LNCaP clone FGC (cell line): ENCODE measurements at places on chromosomes 5 and 9.

DNA sequence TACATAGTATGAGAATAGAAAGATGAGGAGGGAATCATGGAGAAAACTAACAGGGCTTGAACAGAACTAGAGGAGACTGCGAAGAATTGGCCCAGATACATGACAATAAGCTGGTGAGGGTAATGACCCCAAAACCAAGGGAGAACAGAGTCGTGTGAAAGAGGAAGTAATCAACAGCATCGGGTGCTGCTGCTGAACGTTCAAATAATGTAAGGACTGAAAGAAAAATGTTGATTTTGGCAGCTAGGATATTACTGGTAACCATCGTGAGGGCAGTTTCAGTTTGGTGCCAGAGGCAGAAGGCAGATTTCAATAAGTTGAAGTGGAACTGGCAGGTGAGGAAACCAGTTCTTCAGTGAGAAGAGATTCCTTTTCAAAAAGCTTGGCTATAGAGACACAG lies 66.8 kb upstream of the SMC2 start:
- no peak for DNase-seq

GRCh38 chr9:98563212-98563907 lies 145.4 kb downstream of the GABBR2 start:
- DNase-seq, result no peak

DNA sequence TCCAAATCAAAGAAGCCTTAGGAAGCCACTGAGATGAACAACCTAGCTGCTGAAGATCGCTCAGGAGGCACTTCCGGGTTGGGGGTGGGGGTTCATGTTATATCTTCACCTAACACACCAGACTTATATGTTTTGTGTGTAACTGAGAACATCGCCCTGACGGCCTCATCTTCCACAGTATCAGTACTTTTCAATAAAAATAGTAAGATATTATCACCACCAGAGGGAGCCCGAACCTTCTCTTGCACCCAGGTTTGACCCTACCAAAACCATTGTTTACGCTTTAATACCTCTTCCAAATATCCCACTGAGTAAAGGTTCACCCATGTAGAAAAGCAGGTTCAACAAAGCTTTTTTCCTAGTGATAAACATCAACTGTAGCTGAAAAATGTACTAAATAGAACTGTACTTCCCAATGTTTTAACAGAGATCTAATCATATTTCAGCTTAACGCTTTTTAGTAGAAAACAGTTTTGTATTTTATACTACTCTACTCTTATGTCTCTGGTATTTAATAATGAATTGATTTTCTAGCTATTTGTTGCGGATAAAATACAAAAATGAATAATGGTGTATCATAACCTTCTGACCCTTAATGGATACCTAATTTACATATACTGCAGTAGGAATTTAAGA lies 244.0 kb downstream of the EPB41L4A start:
- peak; percentile 59 for DNase-seq

- no peak for DNase-seq
These were observed 530 bp downstream of the RAPGEF1 start for GRCh38 chr9:131739133-131739958.

DNA sequence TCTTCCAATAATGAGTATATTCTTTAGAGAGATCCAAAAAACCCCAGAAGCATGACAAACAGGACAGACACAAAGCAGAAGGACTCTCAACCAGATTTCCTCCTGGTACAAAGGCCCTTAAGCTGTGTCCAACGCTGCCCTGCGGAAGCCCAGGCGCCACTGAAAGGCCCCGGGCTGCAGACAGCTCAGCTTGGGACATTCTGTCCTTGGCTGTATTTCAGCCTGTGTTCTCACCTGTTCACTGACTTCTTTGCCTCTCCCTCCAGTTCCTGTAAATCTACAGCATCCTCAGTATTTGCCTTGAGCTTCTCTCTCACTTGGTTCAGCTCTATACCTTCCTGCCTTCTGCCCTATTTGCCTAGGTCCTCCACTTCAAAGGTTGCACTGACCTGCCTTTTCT lies 96.5 kb downstream of the SH3TC2 start:
- peak; percentile 67 for DNase-seq

GRCh38 chr9:127968042-127968441 lies 12.7 kb downstream of the EEIG1 start:
- DNase-seq, result no peak

DNA sequence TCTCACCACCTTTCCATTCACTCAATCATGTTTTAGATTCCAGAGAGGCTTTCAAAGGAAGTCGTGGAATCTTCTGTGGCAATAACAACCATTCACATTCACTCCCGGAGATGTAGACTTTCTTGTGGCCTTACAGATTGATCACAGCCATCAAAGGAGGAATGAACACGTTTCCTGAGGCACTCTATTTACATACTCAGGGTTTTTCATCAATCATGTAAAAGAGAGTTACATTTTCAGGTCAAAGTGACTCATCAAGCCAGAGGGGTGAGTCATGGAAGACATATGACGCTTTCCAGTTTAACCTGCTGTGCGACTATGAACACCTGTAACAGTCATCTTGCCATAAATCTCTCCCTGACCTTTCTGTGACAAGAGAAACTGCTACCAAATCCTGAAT lies 39.3 kb upstream of the RAD23B start:
- DNase-seq, result peak; percentile 93

GRCh38 chr5:154049636-154050035 lies 10.9 kb downstream of the MFAP3 start:
- DNase-seq, result no peak

DNA sequence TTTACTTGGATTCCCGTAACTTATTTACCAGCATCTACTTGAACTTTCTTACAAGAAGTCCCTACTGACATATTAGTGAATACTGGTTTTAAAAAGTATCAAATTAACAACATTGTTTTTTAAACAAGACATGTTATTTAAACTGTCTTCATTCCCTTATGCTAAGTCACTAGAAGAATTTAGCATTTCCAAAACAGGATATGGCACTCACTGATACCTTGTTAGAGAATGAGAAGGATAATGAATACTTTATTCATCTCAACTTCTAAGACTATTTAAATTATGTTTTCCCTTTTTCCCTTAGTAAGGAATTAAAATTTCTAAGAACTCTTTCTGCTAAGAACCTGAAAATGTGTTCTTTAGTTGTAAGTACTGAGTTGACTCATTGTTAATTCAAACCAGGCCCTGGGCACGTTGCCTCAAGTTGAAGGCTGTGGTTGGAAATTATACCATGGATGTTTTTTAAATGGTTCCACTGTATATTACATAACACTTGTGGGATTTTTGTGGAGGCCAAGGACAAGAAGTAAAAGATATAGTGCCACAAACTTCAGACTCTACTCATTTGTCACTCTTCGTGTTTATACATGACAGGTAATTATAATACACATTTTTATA lies 219.0 kb upstream of the EDIL3 start:
- DNase-seq, result no peak

GRCh38 chr9:19927560-19927959 lies 138.7 kb upstream of the SLC24A2 start:
- DNase-seq, result no peak

DNA sequence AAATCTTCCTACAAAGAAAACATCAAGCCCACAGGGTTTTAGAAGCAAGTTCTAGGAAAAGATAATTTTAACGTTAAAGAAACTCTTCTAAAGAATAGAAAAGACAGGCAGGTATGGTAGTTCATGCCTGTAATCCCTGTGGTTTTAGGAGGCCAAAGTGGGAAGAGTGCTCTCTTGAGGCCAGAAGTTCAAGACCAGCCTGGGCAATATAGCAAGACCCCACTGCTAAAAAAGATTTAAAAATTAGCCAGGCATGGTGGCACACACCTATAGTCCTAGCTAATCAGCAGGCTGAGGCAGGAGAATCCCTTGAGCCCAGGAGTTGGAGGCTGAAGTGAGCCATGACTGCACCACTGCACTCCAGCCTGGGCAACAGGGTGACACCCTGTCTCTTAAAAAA lies 193.3 kb downstream of the MLLT3 start:
- DNase-seq, result no peak

GRCh38 chr5:161230221-161230620 lies 316.3 kb downstream of the GABRB2 start:
- DNase-seq, result peak; percentile 81

DNA sequence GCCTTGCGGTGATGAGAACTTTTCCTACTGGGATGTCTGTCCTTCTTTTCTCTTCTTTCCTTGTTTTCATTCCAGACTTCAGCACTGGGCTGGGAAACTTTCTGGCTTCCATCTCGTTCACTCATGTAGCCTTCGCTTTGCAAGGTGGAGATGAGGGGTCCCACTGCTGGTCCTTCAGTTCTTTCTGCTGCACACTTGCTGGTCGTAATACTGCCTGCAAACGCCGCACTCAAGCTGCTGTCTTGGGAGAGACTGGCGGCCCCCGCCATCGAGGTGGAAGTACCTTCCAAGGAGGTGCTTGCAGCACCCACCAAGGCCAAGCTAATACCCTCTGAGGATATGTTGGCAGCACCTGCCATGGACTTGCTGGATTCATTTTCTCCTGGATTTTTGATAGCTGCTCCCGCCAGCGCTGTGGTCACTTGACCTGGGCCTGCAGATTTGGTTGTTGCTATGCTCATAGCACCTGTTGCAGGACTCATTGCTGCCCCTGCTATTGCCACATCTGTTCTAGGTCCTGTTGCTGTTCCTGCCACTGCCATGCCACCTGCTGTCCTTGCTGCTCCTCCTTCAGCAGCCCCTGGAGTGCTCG lies 3.0 kb downstream of the GARIN3 start:
- DNase-seq, result no peak

- DNase-seq, result no peak
These were observed 121.1 kb upstream of the SLC12A2 start for GRCh38 chr5:127962491-127962890.

DNA sequence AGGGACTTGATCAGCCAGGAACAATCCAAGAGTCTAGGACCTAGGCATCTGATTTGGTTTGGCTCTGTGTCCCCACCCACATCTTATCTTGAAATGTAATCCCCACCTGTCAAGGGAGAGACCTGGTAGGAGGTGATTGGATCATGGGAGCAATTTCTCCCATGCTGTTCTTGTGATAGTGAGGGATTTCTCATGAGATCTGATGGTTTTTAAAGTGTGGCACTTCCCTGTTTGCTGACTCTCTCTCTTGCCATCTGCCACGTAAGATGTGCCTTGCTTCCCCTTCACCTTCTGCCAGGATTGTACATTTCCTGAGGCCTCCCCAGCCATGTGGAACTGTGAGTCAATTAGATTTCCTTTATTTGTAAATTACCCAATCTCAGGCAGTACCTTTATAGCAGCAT lies 201.7 kb upstream of the ACTBL2 start:
- DNase-seq, result no peak

DNA sequence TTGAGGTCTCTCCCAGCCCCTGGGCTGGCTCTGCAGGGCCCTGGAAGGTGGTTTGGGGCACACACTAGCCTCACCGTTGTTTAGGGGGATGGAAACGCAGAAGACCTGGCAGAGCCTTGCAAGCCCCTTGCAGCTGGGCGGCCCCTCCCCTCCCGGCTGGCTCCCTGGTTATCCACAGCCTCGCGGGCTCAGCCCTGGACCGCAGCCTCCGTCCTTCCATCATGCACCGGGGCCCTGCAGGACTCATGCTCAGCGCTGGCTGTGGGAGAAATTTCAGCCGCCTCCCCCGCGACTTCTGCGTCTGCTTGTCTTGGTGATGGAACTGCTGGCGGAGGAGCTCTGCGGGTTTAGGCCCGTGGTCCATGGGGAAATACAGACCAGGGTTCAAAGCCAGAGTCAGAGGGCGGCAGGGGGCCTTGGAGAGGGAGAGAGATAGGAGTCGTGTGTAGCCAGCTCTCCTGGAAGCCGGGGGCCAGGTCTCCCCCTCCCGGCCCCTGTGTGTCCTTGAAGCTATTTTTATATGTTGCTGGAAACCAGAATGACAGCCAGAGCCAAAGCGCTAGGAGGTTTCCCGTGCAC lies 75.8 kb upstream of the IER5L start:
- no peak for DNase-seq

- no peak for DNase-seq
These were observed 10.7 kb downstream of the PHYKPL start for GRCh38 chr5:178221853-178222252.

GRCh38 chr5:167261309-167262100 lies 1029.9 kb upstream of the WWC1 start:
- no peak for DNase-seq

GRCh38 chr9:94916956-94917355 lies 190.5 kb downstream of the AOPEP start:
- peak; percentile 28 for DNase-seq

DNA sequence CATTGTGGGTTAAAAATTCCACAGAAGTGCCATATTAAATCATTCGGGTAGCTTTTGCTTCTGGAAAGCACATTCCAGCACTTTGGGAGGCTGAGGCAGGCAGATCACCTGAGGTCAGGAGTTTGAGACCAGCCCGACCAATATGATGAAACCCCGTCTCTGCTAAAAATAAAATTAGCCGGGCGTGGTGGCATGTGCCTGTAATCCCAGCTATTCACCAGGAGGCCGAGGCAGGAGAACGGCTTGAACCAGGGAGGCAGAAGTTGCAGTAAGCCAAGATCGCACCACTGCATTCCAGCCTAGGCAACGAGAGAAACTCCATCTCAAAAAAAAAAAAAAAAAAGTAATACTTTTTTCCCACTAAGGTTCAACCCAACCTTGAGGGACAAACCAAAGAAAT lies 189.8 kb downstream of the TSSK1B start:
- DNase-seq, result no peak

- no peak for DNase-seq
These were observed 25.0 kb downstream of the ARPC5L start for GRCh38 chr9:124886866-124887492.

- no peak for DNase-seq
These were observed 22.8 kb downstream of the ANXA1 start for GRCh38 chr9:73174330-73174980.

DNA sequence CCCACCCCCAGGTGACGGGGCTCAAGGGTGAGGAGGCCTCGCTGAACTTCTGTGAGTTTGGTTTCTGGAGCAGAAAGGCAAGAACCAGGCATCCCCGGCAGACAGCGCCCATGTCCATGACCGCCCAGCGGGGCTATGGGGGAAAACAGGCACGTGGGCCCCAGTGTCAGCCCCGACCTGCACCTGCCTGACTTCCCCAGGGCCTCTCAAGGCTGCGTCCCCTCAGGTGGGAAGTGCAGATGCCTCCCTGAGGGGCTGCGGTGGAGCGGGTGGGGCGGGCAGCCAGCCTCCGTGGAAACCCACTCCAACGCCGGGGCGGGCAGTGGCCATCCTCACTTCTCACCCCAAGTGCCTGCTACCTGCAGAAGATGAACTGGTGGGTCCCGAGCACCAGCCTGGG lies 6.9 kb upstream of the CARD9 start:
- no peak for DNase-seq

DNA sequence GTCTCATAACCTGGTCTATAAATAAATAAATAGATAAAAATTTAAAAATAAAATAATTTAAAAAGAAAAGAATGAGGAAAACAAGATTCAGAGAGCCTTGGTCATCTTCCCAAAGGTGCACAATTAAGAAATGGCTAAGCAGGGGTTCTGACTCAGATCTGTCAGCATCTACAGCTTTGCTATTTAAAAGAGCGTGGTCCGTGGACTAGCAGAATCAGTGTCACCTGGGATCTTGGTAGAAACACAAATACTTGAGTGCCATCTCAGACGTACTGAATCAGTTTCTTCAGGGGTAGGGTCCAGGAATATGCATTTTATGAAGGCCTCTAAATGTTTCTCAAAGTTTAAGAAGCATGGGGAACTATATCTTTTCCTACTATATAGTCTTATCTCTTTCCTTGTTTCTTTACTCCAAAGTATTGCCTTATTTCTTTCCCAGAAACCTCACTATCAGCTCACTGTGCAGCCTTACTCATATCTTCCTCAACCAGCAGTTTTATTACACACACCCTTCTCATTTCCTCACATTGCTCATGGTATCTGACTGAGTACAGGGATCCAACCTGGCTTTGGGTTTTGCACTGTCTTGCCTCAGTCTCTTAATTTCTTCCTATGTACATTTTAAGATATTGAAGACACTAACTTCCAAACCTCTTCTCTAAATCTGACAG lies 58.6 kb downstream of the TMC1 start:
- DNase-seq, result no peak

- DNase-seq, result no peak
These were observed 20.3 kb downstream of the QSOX2 start for GRCh38 chr9:136225366-136225747.
